Stimulated activated CD4-positive, alpha-beta T cell treated with anti-CD3 and anti-CD28 coated beads, Interleukin-15, amount 100 ng/mL, for 1 hour (primary cell): ENCODE measurements at places on chromosomes 4 and X.

DNA sequence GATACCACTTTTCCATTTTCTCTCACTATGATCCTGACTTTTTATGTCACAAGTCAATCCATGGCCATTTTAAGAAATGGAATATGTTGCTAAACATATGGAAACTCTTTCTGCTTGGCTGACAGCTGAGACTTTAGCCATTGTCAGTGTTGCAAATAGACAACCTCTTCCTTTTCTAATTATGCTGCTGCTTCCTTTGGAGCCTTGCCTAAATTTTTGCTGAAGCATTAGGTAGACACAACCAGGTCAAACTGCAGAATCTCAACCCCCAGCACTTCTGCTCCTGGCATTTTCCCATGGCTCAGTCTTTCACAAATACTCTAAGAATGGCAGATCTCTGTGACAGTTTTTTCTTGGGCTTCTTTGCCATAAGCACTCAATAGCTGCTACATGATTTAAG is 543.3 kb downstream of the GRID2 start:
- no peak for DNase-seq

DNA sequence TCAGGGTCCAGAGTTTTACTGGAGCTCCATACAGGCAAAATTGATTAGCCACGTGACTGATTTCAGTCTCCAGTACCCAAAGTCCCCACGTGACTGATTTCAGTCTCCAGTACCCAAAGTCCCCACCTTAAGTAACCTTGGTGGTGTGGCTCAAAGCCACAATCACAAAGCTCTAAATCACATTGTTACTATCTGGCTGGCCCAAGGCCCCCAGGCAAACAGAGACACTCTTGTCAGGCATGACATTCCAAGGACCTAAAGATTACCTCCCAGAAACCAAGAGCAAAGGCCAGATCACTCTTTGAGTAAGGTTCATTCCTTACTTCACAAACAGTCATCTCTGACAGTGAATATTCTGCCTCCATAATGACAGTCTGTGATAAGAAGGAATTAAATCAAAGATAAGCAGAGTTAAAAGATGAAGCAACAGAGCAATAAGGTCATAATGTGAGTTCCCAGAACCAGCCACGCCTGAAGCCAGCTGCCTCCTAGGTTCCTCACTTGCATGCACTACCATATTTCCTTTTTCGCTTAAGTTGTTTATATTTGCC is 78.5 kb downstream of the ANXA3 start:
- no peak for DNase-seq

GRCh38 chrX:25869761-25870160 is 268.4 kb upstream of the MAGEB18 start:
- no peak for DNase-seq

- DNase-seq, result no peak
Observed at GRCh38 chr4:153027866-153028265, 91.7 kb downstream of the FHDC1 start.

GRCh38 chrX:40177942-40178715 is 80.4 kb upstream of the BCOR start:
- no peak for DNase-seq

- DNase-seq, result no peak
Observed at GRCh38 chrX:122475306-122475705, 708.8 kb upstream of the GRIA3 start.

DNA sequence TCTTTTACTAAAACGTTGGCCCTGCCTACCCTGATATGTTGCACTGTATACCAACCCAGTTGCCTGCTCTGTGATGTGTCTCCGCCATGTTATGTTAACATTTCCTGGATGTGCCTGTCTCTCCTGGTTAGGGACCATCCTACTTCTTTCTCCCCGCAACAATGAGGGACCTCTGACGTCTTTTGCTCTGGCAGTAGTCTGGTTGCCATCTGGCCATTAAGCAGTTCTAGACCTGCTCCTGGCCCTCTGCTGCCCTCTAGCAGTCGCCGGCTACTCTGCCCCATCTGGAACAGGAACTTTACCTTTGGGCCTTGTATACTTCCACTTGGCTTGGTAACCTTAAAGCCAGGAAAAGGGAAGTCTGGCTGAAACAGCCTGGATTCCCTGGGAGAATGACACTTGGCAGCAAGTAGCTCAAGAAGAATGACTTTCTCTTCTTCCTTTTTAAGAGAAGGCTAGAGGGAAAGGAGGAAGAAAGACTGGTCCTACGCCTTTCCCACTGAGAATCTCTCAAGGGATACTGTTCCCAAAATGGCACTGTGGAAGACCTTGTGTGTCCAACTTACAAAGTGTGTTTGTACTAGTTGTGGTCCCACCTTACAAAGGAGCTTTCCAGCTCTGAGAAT is 63.5 kb downstream of the GPC3 start:
- no peak for DNase-seq

- DNase-seq, result no peak
Observed at GRCh38 chrX:43590150-43590549, 65.9 kb upstream of the MAOA start.

DNA sequence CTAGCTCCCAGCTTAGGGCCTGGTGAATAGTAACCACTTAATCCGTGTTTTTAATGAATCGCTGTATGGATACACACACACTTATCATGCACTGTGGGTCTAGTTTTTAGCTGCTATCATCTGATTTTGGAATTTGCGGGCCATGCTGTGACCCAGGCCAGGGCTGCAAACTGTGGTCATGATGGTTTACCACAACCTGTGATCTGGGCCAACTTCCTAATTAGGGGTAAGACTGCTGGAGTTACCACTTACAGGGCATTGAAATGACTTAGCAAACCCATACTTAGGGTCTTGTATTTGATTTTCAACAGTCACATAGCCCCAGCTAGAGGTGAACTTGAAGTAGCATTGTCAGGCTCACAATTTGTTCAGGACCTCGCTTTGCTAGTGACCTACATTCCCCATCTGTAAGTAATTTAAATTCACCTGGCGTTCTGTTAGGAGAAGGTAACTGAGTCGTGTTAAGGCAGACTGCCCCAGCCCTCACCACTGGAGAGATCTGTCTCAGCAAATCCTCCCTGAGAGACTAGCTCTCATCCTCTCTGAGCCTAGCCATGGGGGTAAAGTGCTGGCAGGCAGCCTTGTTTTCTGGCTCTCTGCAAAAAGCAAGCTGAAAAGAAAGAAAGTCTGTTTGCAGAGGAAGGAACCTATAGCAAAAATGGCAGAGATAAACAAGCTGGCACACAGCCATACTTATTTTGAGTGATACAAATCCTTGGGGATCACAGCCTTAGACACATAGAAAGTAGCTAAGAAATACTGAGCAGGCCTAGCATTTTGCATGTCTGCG is 33.8 kb upstream of the EGFL6 start:
- no peak for DNase-seq
